Activated T-helper 1 cell treated with anti-CD3 and anti-CD28 coated beads, Interleukin-12 subunit alpha, Interleukin-12 subunit beta, Interleukin-2, Interleukin-4 antibody, amounts not matched to agents 30 ng/mL and 10 ng/mL and 1 ng/mL, durations not matched to agents 14 hours and 24 hours and 36 hours (primary cell): ENCODE measurements at places on chromosomes 7 and 10. TPM values are rescaled to one million over a fixed set of nuclear protein-coding genes. Genes with fewer than 3 reads are reported as not detected.

The CHPF2 gene
- 45.6 and 48.5 TPM in 2 replicates for total RNA-seq

The COL26A1 gene
- not detected in 2 replicates for total RNA-seq

The SH2D4B gene
- 0.18 and 0.20 TPM in 2 replicates for total RNA-seq

The PIK3AP1 gene
- total RNA-seq: 8.2 and 9.9 TPM in 2 replicates

The HNRNPA2B1 gene
- total RNA-seq: 821 and 823 TPM in 2 replicates

The KLHL7 gene
- total RNA-seq: 18.2 and 19.7 TPM in 2 replicates

The TMEM229A gene
- not detected in 2 replicates for total RNA-seq

The GHITM gene
- 140 and 142 TPM in 2 replicates for total RNA-seq

The OPALIN gene
- total RNA-seq: not detected in 2 replicates

The DOCK4 gene
- 0.31 and 0.37 TPM in 2 replicates for total RNA-seq
